ENCODE measurements at places on chromosomes 2 and 18.
A peak's percentile ranks its signal among the peaks of the same experiment; 100 is the strongest.

- DNase-seq, result no peak
Measured at GRCh38 chr2:229520691-229521096, 193.7 kb downstream of the DNER start.

- DNase-seq, result no peak
Measured at GRCh38 chr2:163737190-163737439, 1.3 kb upstream of the FIGN start.

DNA sequence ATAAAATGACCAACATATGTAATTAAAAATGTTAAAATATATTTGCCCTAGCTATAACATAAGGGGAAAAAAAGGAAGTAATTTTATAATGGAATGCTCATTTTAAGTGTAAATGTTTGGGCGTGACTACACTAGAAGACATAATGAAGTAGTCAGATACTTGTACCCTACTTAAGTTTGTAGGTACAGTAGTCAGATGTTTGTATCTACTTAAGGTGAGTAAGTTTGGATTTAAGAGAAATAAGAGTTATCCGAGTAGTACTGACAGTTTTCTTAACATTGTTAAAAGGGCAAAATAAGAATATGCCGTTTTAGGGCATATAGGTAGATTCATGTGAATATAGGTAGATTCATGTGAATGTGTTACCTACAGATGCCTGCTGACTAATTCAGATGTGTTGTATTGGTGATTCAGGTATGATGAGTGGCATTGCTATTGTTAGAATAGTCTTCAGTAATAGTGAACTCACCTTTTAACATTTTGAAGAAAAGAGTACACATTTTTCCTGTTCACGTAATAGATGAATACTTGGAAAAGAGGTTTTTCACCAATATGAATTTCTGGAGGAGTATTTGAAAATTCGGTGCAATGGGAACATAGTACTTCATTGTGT lies 14.9 kb downstream of the VAPA start:
- DNase-seq, result no peak

GRCh38 chr2:168961450-168962229 lies 60.5 kb downstream of the G6PC2 start:
- DNase-seq, result peak; percentile 49

- DNase-seq, result no peak
Measured at GRCh38 chr2:584863-585823, 92.1 kb downstream of the TMEM18 start.

DNA sequence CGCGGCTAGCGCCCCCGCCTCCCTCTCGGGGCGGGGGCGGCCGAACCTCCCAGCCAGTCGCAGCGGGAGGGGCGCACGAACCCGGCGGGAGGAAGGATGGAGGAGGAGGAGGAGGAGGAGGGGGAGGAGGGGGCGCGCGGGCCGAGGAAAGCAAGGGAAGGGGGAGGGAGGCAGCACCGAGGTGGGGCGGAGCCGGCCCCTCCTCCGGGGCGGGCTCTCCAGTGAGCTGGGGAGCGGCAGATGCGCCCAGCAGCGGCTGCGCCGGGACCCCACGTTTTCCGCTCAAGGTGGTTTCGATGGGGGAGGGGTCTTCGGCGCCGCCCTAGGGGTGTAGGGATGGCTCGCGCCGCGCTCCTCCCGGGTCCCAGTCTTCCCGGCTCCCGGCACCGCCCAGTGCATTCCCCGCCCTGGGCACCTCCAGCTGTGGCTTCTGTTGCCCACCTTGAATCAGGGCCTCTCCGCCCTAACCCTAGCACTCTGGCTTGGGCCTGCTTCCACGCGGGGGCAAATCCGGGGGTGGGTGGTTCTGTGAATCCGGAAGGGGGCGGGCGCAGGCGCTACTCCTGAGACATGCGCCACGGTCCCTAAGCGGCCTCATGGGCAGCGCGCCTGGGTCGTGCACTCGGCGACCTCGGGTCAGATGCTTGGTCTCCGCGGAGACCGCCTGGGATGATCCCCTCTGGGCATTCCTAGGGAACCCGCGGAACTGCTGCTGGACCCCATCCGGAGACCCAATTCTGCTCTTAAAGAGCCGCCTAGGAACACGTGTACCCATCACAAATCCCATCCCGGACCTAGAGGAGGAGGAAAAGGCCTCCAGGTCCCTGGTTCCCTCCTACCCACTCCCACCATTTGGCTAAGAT lies at the start of gene FBXO41:
FBXO41 (minus strand) TSS at position 183 of the 863 bp plus-strand sequence. CDS start 14,848 bp downstream, outside the sequence.
- peak; percentile 89 for DNase-seq
